ENCODE measurements at places on chromosomes 6 and 20. TPM values are rescaled to one million over a fixed set of nuclear protein-coding genes. Genes with fewer than 3 reads are reported as not detected.

The OLIG3 gene
- total RNA-seq: not detected

The CLDN20 gene
- not detected for total RNA-seq

The LYRM4 gene
- 37.1 TPM for total RNA-seq

The SMOC2 gene
- total RNA-seq: not detected

The SYNDIG1 gene
- total RNA-seq: 1.6 TPM
